T-helper 9 cell (primary cell): ENCODE measurements at places on chromosomes 2 and 18.

DNA sequence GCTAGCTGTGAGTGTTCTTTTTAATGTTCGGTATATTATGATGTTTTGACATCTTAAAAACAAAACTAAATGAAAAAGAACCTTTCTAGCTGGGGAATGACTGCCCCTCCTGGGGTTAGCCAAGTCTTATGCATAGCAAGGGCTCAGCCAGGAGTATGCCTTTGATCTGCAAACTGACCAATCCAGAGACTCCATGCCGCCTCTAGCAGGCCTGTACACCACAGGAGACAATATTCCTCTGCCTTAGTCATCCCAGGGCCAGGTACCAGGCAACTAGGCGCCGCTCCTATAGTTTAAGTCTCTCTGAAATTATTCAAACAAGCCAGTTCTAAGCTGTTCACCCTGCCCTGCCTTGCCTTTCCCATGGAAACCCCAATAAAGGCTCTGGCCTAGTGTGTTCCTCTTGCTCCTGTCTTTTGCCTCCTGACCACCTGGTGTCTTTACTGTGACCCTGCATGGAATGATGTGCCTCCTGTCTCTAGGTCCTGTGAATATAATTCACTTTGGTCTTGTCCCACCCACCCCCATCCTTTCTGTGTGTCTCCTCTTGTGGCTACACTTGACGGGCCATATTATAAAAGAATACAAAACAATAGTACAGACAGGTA is 52.0 kb upstream of the CHN1 start:
- DNase-seq = no peak

DNA sequence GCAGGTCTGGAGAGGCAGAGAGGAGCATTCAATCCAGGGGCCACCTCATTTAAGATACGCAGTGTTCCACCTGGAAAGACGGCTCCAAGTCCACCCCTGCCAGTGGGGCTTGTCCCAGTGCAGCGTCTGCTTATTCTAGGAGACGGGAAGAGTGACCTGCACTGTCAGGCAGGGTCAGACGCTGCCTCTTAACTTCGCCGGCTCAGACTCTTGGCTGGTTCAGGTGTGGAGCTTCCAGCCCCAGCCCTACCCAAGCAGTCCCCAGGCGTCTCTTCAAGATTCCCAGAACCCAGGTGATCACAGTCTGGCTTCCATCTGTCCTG is 208.5 kb downstream of the TFCP2L1 start:
- DNase-seq = no peak

DNA sequence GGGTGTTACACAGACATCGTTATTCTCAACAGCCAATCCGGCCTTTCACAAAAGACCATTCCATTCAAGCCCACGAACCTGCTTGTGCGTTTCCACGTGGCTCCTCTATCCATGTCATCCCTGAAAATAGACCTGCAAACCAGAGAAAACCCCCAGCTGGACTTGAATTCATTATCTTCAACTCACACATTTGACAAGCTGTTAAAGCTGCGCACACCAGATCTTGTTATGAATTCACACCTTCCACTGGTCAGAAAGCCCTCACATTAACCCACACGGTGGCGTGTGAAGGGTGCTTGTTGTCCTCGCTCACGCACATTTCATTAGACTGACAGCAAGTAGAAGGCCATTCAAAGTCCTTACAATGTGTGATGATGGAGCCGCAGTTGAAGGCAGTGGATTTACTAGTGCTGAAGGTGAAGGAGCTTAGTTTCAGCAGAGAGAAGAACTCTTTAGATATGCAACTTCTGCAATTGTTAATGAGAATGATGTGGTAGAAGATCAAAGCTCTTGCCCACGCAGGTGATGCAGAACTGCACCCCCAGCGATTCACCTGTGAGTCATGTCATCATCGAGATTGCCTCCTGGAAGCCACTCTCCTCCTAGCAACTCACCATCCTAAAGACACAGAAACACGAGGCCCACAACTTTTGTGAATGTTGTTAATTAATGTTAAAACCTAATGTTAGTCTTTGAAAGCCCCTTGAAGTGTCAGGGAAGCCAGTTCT is 224.8 kb upstream of the SOX11 start:
- DNase-seq = no peak

- DNase-seq = no peak
These were observed 3.4 kb downstream of the PLB1 start for GRCh38 chr2:28499282-28499681.

GRCh38 chr2:98294711-98295110 is 51.5 kb upstream of the CNGA3 start:
- DNase-seq = no peak
